Fibroblast of skin of back (primary cell): ENCODE measurements at places on chromosomes 7 and 10.

DNA sequence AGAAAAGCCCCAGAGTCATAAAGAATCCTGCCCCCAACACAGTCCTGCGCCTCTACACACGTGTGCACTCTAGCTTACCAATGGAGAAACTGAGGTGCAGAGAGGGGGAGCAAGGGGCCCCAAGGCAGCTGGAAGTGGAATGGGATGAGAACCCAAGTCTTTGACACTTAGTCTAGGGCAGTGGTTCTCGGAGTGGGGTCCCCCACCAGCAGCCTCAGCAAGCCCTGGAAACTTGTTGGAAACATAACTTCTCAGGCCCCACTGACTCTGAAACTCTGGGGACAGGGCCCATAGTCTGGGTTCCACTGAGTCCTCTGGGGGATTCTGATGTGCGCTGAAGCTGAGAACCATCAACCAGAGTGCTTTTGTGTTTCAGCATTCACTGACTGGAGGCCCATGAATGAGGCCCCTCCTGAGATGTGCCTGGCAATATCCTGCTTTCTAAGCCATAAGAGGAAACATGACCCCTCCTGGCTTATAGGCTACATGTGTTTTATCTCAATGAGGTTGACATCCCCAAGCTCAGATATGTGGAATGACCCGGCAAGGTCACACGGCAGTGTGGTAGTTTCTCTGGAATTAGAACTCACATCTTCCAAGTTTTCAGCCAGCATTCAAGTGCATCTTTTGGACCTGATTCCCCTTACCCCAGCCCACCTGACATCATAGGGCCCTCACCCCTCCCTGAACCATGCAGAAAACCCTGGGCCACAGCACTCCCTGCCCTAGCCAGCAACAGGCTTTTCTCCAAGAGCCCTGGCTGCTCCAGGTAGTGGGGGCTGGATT, 147.3 kb upstream of the PCBD1 start:
- no peak for DNase-seq

- DNase-seq: no peak
Measured at GRCh38 chr7:130442601-130443000, 1.8 kb upstream of the CEP41 start.

DNA sequence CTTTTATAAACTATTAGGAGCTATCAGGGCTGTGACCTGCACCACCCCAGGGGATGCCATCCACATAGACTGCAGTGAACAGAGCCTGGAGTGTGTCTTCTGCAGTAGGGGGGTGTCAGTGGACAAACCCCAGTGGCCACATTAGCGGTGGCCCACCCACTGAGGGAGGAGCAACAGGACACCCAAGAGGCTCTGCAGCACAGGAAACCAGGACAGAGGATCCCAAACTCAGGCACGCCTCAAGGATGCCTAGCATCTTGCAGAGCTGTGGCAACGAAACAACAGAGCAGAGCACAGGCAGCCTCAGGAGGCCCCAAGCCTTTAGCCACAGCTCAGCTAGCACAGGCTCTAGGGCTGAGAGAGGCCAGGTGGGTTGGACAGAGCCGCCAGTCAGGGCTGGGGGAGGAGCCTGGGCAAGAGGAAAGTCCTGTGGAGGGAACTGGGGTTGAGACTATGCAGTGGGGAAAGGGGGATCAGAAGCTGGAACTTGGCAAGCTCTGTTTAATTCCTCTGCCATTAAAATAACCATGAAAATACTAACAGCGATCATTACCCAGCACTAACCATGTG, 53.8 kb downstream of the GRID1 start:
- DNase-seq: no peak

- DNase-seq: no peak
Measured at GRCh38 chr7:156224833-156225225, 412.6 kb upstream of the SHH start.

GRCh38 chr7:150703209-150703608, 13.2 kb upstream of the GIMAP1 start:
- no peak for DNase-seq
